Mesothelial cell of epicardium (in vitro differentiated cells): ENCODE measurements at places on chromosomes 7 and 10.

- no peak for DNase-seq
- H3K27me3 ChIP-seq, result no peaks in the 10 kb centered on the region
- H3K27ac ChIP-seq, result no peak overlapping the region
- no peaks in the 10 kb centered on the region for H3K36me3 ChIP-seq
Measured at GRCh38 chr7:158206341-158206740, 381.3 kb downstream of the PTPRN2 start.

DNA sequence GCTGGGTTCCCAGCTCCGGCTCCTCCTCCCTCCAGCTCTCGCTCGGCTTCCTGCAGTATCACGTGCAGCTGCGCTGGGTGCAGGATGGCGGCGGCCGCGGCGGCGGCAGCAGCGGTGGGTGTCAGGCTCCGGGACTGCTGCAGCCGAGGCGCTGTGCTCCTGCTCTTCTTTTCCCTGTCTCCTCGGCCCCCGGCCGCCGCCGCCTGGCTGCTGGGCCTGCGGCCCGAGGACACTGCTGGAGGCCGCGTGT lies at the start of gene CNNM1:
Gene CNNM1 (plus strand): TSS at position 53 of the 250 bp plus-strand sequence. CDS start 32 bp downstream, at position 85.
- peak; percentile 62 for DNase-seq
- H3K36me3 ChIP-seq, result no peaks in the 10 kb centered on the region
- peaks cover 7% of the 10 kb centered on the region for H3K4me1 ChIP-seq
- no peak within 1 kb of the TSS for H3K27ac ChIP-seq

GRCh38 chr10:4006858-4007257 lies 221.8 kb upstream of the KLF6 start:
- no peaks in the 10 kb centered on the region for H3K27me3 ChIP-seq
- H3K36me3 ChIP-seq, result no peaks in the 10 kb centered on the region
- no peak overlapping the region for H3K4me3 ChIP-seq
- peaks cover 2% of the 10 kb centered on the region for H3K4me1 ChIP-seq
- DNase-seq, result no peak

GRCh38 chr10:3782146-3782450 lies 2.9 kb downstream of the KLF6 start:
- peak overlapping the region; percentile 99 for H3K27ac ChIP-seq
- DNase-seq, result no peak
- H3K4me1 ChIP-seq, result peaks cover 62% of the 10 kb centered on the region
- H3K4me3 ChIP-seq, result peak overlapping the region; percentile 86

- no peak overlapping the region for H3K27ac ChIP-seq
- H3K27me3 ChIP-seq, result no peaks in the 10 kb centered on the region
- no peaks in the 10 kb centered on the region for H3K36me3 ChIP-seq
- no peak for DNase-seq
- H3K4me1 ChIP-seq, result peaks cover 3% of the 10 kb centered on the region
Measured at GRCh38 chr10:10368951-10369576, 648.6 kb upstream of the CELF2 start.

DNA sequence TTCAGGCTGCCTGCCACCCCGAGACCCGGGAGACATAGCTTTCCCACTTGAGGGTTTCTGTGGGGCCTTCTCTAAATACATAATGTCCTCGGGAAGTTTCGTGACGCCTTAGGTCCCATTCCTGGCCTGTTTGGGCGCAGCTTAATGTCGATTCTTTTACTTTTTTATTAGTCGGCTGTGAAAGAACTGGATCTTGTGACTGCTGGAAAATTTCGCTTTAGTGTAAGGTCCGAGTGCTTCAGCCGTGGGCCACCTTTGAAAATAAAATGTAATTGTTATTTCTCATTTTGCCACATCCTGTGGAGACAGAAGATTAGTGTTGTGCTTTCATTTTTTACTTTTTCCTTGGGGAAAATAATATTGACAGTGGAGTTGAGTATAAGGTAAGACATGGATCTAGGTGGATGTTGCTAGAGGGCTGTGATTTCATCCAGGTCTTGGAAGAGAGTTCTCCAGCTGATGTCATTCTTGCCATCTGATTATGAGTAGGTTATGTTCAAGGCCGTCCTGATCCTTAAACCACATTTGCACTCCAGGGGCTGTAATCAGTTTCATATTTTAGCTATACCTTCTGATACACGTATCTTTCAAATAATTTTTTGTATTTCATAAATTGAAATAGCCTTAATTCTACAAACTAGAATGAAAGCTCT lies 830 bp downstream of the RAB18 start:
- no peaks in the 10 kb centered on the region for H3K36me3 ChIP-seq
- H3K4me3 ChIP-seq, result peak overlapping the region; percentile 98
- H3K27me3 ChIP-seq, result peaks cover 9% of the 10 kb centered on the region
- peaks cover 29% of the 10 kb centered on the region for H3K4me1 ChIP-seq
- peak overlapping the region; percentile 99 for H3K27ac ChIP-seq
- DNase-seq, result no peak

DNA sequence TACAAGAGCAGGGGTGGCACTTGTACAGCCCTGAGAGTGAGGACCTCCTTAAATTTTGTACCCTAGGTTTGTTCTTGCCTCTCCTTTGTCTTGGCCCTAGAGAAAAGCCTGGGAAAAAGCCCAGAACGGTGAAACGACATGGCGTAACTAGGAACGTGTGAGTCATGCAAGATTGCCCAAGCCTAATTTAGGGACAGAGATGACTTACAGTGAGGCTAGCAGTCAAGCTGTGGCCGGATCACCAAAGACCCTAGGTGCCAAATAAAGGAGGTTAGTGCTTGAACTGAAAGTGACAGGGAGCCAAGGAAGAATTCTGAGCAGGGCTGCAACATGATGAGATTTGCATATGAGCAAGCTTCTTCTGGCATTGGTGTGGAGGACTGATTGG lies 25.1 kb downstream of the TBXAS1 start:
- H3K36me3 ChIP-seq, result no peaks in the 10 kb centered on the region
- peaks cover 1% of the 10 kb centered on the region for H3K27me3 ChIP-seq
- no peaks in the 10 kb centered on the region for H3K4me1 ChIP-seq
- no peak overlapping the region for H3K4me3 ChIP-seq
- no peak for DNase-seq

GRCh38 chr10:3570855-3571266 lies 214.1 kb downstream of the KLF6 start:
- H3K27ac ChIP-seq, result no peak overlapping the region
- no peaks in the 10 kb centered on the region for H3K27me3 ChIP-seq
- no peaks in the 10 kb centered on the region for H3K36me3 ChIP-seq
- DNase-seq, result no peak
- H3K4me1 ChIP-seq, result peaks cover 21% of the 10 kb centered on the region
- no peak overlapping the region for H3K4me3 ChIP-seq

DNA sequence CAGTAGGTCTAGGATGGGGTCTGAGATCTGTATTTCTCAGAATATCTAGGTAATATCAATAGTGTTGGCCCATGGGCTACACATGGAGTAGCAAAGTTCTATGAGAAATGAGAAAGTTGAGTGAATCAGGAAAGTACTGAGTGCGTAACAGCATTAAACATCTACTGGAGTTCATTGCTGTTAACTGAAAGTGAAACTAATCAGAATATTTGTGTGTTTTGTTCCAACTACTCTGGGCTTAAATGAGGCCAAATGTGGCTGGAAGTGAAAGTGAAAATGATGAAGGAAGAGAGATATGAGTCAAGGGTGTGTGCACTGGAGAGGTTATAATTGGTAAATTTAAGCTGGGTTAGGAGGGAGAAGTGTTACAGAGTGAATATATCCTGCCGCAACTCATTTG lies 46.5 kb downstream of the TMEM106B start:
- H3K4me1 ChIP-seq, result no peaks in the 10 kb centered on the region
- H3K36me3 ChIP-seq, result peaks cover 7% of the 10 kb centered on the region
- no peaks in the 10 kb centered on the region for H3K27me3 ChIP-seq
- H3K27ac ChIP-seq, result no peak overlapping the region
- H3K4me3 ChIP-seq, result no peak overlapping the region

DNA sequence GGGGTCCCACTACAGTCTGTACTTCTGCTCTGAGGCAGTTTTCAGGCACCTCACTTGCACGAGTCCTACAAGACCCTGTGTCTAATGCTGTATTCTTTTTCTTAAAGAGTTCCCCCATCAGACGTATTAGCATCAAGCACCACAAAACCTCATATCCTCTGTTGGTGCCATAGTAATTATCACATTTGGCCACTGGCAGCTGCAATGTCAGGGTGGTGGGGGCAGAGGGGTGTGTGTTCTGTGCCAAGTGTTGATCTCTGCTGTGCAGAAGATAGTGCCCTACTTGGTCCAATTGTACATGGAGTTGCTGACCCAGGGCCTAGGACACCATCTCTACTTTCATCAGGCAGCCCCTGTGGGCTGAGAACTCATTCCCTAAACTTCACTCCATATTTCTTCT lies 20.0 kb upstream of the JAZF1 start:
- no peaks in the 10 kb centered on the region for H3K4me1 ChIP-seq
- no peaks in the 10 kb centered on the region for H3K36me3 ChIP-seq
- no peak overlapping the region for H3K27ac ChIP-seq
- no peak overlapping the region for H3K4me3 ChIP-seq

GRCh38 chr7:131325179-131325840 lies 2.4 kb upstream of the MKLN1 start:
- H3K27ac ChIP-seq, result no peak overlapping the region
- no peaks in the 10 kb centered on the region for H3K27me3 ChIP-seq
- peaks cover 26% of the 10 kb centered on the region for H3K4me1 ChIP-seq
- no peak overlapping the region for H3K4me3 ChIP-seq
- no peak for DNase-seq

GRCh38 chr7:81081616-81082015 lies 162.8 kb upstream of the SEMA3C start:
- DNase-seq, result no peak
- peaks cover 8% of the 10 kb centered on the region for H3K36me3 ChIP-seq
- no peaks in the 10 kb centered on the region for H3K27me3 ChIP-seq
- no peak overlapping the region for H3K27ac ChIP-seq
- peaks cover 19% of the 10 kb centered on the region for H3K4me1 ChIP-seq
- H3K4me3 ChIP-seq, result no peak overlapping the region

- peaks cover 9% of the 10 kb centered on the region for H3K4me1 ChIP-seq
- H3K4me3 ChIP-seq, result no peak overlapping the region
- no peaks in the 10 kb centered on the region for H3K27me3 ChIP-seq
- H3K27ac ChIP-seq, result no peak overlapping the region
- peaks cover 7% of the 10 kb centered on the region for H3K36me3 ChIP-seq
Measured at GRCh38 chr7:79093421-79093820, 360.0 kb downstream of the MAGI2 start.

- no peaks in the 10 kb centered on the region for H3K27me3 ChIP-seq
- no peak for DNase-seq
- H3K36me3 ChIP-seq, result peaks cover 16% of the 10 kb centered on the region
Measured at GRCh38 chr7:152641384-152641783, 34.6 kb downstream of the XRCC2 start.

GRCh38 chr10:26714415-26715136 lies 17.1 kb downstream of the PDSS1 start:
- H3K27me3 ChIP-seq, result no peaks in the 10 kb centered on the region
- H3K36me3 ChIP-seq, result peaks cover 15% of the 10 kb centered on the region
- no peak for DNase-seq

DNA sequence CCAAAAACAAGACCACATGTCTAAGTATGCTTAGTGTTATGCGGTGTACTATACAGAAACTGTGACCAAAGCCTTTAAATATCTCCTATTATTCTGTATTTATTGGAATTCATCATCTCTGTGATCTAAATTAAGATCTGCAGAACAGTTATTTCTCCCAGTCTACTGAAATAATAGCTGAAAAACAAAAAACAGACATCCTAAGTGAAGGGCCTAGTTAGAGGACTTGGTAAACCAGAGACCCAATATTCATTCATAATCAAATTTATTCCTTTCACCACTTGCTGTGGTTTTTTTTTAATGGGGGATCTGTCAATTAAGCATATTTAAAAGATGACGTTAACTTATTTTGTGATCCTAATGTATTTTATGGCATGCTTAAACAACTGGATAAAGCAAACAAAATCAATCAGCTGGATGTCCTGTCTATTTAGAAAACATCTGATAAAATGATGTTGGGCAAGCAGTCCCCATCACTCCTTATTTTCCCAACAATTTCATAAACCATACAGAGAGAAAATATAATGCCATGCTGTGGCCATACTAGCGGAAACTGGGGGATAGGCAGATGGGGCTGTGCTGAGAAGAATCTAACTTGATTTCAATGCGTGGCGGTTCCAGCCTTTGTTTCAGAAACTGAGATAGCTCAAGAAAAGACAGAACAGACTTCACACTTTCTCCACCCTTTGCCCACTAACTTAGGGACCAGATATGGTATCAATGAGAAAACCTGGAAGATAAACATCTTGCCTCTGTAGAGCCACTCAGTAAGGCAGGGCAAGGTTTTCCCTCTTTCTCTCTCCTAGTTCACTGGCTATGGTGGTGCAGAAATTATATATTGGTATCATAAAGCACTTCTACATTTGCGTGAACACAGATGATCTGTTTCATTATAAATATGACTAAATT lies 32.9 kb downstream of the ICA1 start:
- no peaks in the 10 kb centered on the region for H3K36me3 ChIP-seq
- peaks cover 3% of the 10 kb centered on the region for H3K4me1 ChIP-seq
- peaks cover 7% of the 10 kb centered on the region for H3K27me3 ChIP-seq
- H3K4me3 ChIP-seq, result no peak overlapping the region

DNA sequence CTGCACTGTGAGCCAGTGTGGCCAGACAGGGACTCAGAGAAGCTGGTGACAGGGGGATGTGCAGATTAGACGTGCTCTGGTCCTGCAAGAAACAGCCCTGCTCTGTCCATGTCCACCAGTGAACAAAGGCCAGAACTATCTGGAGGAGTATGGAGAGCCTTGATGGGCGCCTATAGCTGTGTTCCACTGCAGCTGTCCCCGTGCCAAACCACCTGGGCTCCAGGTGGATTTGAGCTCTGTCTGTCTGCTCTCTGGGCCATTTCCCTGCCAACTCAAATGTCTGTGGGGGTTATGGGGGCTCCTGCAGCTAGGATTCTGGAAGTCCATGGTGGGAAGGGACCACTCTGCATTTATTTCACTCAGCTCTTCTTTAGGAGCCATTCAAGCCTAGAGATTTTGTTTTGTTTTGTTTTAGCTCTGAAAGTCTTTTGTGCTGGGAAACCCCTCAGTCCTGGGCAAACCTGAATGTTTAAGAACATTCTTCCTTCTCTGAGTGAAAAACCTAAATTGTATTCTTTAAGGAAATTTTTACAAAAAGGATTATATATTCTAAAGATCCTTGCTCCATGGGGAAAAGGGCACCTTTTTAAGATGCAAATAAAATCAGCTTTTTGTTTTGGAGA lies 1039.5 kb upstream of the SORCS1 start:
- no peaks in the 10 kb centered on the region for H3K36me3 ChIP-seq
- H3K4me1 ChIP-seq, result peaks cover 2% of the 10 kb centered on the region
- no peaks in the 10 kb centered on the region for H3K27me3 ChIP-seq
- H3K27ac ChIP-seq, result no peak overlapping the region

GRCh38 chr7:37323966-37324365 lies 124.7 kb downstream of the ELMO1 start:
- no peak overlapping the region for H3K27ac ChIP-seq
- no peaks in the 10 kb centered on the region for H3K27me3 ChIP-seq
- H3K36me3 ChIP-seq, result no peaks in the 10 kb centered on the region
- no peak overlapping the region for H3K4me3 ChIP-seq
- no peaks in the 10 kb centered on the region for H3K4me1 ChIP-seq
